ENCODE measurements at places on chromosomes 7 and 10.

- no peak overlapping the region for H3K4me3 ChIP-seq
- no peak for DNase-seq
- H3K36me3 ChIP-seq, result no peaks in the 10 kb centered on the region
- H3K27ac ChIP-seq, result no peak overlapping the region
These were observed 543.2 kb upstream of the SEMA3D start for GRCh38 chr7:85730012-85730411.

- H3K4me1 ChIP-seq, result no peaks in the 10 kb centered on the region
- H3K36me3 ChIP-seq, result no peaks in the 10 kb centered on the region
- H3K27me3 ChIP-seq, result no peaks in the 10 kb centered on the region
- no peak overlapping the region for H3K4me3 ChIP-seq
These were observed 143.2 kb downstream of the PRKG1 start for GRCh38 chr10:51217505-51217904.

- peaks cover 78% of the 10 kb centered on the region for H3K4me1 ChIP-seq
- peaks cover 59% of the 10 kb centered on the region for H3K36me3 ChIP-seq
- peak overlapping the region; percentile 96 for H3K27ac ChIP-seq
- peak; percentile 59 for DNase-seq
- no peaks in the 10 kb centered on the region for H3K27me3 ChIP-seq
These were observed 25.2 kb downstream of the OGDH start for GRCh38 chr7:44631458-44632115.

GRCh38 chr7:96021568-96021967 lies 249.2 kb downstream of the DYNC1I1 start:
- H3K27me3 ChIP-seq, result peaks cover 3% of the 10 kb centered on the region
- H3K4me3 ChIP-seq, result no peak overlapping the region
- H3K27ac ChIP-seq, result no peak overlapping the region
- H3K36me3 ChIP-seq, result no peaks in the 10 kb centered on the region
- H3K4me1 ChIP-seq, result peaks cover 3% of the 10 kb centered on the region
